ENCODE measurements at places on chromosomes 13 and 19.

GRCh38 chr19:31253526-31254179 is 95.6 kb downstream of the TSHZ3 start:
- DNase-seq, result no peak

DNA sequence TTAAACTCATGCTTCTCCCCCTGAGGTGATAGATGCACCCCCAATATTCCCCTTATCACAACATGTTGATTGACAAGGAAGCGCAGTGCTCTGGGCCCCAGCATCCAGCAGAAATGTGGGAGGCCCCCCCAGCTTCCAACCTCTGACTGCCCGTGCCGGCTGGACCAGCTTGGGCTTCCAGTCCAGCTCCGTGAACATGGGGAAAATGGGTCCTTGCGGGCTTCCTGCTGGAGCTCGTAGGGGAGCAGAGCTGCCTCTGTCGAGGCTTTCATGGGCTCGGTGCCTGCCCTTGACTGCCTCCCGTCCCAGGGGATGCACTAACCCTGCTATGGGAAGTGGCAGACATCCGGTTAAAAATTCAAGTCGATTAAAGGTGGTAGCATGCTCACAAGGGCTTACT is 188.9 kb downstream of the COL4A1 start:
- DNase-seq, result no peak

DNA sequence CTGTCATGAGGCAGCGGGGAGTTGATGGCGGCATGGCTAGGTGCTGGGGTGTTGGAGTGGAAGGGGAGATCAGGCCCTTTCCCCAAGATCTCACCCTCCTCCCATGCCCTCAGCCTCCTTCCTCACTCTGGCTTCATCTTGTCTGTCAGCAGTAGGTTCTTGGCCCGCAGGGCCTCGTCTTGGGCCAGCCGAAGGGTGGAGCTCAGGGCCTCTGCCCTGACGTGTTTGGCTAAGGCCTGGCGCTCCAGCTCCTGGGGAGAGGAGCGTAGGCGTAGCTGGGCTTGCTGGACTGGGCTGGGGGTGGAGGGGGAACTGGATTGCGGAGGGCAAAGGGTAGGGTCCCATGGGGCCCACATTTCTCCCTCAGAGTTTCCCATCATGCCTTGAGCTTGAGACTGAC is 23.2 kb downstream of the TSKS start:
- DNase-seq, result no peak

DNA sequence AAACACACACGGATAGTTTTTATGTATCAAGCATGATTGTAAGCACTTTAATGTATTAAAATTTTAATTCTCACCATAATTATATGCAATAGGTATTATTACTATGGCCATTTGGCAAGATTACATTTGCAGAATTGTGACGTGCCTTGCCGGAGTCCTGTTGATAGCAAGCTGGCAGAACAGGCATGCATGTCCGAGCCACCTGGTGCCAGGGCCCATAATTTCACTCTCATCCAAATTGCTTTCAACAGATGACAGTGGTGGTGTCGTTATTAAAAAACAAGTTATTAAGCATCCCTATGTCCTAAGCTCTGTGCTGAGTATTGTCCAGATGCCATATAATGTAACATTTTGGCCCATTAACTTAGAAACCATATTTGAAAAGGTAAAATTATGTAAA is 374.3 kb downstream of the FOXO1 start:
- DNase-seq, result no peak

GRCh38 chr13:109817591-109818535 is 31.5 kb upstream of the IRS2 start:
- no peak for DNase-seq

All from Caki2 (cell line).